ENCODE measurements at places on chromosomes 6 and 20.

GRCh38 chr6:140382355-140382754 lies 1007.9 kb upstream of the CITED2 start:
- no peak for DNase-seq

- no peak for DNase-seq
These were observed 130.0 kb downstream of the FOXC1 start for GRCh38 chr6:1739680-1740079.

DNA sequence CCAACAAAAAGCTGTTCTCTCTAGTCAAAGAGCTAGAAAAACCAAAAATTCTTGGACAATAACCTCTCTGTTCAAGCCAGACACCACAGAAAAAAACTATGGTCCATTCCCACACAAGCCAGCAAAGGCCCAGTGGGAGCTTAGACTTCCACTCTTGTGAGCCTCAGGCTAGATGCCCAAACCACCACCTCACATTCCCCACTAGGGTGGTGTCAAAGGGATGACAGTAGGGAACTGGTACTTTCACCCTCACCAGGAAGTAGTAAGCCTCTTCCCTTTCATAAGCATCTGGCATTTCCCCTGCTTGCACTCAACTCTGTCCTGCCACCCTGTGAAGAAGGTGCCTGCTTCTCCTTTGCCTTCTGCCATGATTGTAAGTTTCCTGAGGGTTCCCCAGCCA lies 58.4 kb upstream of the RNF217 start:
- no peak for DNase-seq

DNA sequence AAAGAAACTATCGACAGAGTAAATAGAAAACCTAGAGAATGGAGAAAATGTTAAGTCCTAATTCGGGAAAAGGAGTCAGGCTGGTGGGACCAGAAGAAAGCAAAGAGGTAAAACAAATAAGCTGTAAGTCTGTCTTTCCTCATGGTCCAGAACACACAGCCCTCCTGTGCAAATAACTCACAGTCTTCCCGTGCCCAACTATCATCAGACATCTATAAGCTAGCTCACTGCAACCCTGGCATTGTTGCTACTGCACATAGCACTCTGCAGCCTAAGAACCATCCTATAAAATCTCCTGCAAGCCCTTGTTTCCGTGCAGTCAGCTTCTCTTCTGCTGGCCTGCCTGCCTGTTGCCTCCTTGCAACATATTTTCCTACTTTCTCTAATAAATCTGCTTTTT lies 17.4 kb downstream of the HLA-DRA start:
- no peak for DNase-seq

DNA sequence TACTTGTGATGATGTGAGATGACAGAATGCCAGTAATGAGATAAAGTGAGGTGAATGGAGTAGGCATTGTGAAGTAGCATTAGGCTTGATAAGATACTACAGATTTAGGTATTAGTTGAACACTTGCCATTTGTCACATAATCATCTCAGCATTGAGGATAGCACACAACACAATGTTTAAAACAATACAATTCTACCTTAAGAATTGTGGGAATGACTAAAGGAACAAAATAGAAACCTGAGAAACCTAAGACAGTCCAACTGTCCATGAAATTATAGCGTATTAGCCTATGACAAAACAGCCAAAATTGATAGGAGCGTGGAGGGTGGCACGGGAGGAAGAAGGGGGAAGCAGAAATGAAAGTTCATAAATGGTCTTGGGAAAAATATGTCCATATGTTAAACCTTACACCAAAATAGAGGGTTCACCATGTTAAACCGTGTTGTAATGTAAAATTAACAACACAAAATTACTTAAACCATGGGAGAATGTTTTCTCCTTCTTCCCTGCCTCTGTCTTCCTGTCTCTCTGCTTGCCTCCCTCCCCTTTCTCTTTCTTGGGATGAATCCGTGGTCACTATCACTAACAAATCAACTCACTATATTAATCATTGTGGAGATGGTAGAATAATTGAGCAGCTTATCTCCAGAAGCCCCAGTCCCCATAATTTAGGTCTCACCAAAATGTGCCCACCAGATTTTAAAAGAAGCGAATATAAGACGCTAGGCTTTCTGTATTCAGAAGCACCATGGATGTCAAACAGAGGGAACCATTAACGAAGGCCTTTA lies 33.0 kb upstream of the HFE start:
- no peak for DNase-seq

DNA sequence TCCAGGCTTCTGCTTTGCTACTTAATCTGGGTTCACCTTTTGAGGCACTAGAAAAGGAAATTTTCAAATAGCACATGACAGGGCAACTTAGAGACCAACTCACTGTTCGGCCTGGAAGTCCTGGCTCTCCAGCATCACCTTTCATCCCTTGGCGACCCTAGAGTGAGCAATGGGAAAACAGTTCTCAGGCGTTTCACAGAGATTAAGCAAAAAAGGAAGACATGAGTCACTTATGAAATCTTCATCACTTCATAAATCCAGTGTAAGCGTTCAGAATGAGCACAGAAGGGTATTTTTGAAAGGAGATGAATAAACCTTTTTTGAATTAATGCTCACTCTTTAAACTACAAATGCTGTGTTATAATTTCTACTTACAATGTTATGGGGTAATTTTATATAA lies 104.0 kb downstream of the COL12A1 start:
- DNase-seq, result peak; percentile 77

DNA sequence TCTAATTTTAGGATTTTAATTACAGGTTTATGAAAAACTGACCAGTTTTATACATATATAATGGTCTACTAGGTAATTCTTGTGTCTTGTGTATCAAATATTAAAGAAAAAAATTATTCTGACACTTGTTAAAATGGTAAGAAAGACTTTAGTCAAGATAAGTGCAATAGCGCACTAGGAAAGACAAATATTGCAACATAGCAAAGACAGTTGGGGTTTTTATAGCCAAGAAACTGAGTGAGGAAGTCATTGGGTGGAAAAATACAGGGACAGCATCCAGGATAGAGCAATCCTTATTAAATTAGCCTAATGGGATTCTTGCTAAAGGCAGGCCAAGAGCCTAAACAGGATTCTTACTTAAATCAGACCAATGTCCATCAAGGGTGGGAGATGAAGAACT lies 71.1 kb downstream of the ROS1 start:
- no peak for DNase-seq

DNA sequence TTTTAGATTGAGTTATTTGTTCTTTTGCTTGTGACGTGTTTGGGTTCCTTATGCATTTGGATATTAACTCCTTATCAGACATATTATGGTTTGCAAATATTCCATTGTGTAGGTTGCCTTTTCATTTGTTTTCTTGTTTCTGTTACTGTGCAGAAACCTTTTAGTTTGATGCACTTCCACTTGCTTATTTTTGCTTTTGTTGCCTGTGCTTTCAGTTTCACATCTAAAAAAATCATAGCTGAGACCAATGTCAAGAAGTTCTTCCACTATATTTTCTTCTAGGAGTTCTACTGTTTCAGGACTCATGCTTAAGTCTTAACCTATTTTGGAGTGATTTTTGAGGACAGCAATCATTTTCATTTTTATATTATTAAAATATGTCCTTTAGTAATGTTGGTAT lies 113.5 kb downstream of the EPM2A start:
- no peak for DNase-seq

DNA sequence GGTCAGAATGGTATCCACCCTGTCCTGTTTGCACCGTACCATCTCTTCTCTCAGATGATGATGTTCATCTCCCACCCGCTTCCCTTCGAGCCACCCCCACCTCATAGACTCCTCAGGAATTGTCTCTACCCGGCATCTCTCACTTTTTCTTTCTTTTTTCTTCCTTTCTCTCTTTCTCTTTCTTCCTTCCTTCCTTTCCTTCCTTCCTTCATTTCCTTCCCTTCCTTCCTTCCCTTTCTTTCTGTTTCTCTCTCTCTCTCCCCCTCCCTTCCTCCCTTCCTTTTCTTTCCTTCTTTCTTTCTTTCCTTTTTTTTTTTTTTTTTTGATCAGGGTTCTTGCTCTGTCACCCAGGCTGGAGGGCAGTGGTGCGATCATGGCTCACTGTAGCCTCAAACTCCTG lies 27.7 kb upstream of the PNPLA1 start:
- no peak for DNase-seq

DNA sequence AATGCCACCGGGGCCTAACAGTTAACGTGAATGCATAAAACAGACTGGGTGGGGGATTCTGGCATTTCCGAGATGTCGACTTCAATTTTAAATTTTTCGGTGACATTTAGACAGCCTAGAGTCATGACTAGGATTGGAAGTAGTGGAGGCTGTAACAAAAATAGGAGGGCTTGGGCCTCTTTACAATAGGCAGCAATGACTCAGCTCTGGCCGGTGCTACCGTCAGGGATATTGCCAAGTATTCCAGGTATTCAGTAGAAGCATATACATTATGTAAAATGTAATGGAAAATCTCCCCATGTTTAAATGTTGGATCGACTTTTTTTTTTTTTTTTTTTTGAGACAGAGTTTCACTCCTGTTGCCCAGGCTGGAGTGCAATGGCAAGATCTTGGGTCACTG lies 136.2 kb upstream of the STMND1 start:
- no peak for DNase-seq

GRCh38 chr6:3568396-3569082 lies 111.7 kb upstream of the SLC22A23 start:
- DNase-seq, result no peak

DNA sequence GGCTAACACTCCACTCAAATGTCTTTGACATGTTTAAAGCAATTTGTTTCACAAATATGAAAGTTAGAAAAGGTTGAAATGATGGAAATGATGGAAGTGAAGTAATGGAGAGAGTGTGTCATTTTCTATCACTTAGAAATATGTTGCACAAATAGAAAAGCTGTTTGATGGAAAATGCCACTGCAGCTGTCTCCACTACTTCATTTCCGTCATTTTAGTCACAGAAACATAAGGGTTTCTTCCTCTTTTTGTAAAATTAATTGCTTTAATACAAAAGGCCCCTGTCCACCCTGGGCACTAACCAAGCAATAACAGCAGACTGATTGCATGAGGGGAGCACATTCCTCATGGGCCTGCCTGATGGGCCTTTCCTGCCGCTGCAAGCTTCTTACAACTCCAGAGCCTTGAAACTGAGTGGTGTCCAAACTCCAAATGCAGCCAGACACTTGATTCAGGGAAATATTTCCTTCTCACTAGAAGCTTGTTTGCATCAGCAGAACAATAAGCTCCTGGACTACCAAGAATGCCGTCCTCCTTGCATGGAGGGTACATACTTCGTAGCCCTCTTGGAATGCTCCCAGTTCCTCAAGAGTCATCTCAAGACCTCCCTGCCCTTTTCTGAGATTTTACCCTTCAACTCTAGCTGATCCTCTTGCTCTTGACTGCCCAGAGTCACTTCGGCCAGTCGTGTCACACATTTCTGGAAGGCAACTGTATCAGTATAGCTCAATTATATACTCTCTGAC lies 36.1 kb downstream of the F13A1 start:
- DNase-seq, result no peak

GRCh38 chr6:42661540-42662153 lies 60.8 kb downstream of the PRPH2 start:
- DNase-seq, result peak; percentile 44

DNA sequence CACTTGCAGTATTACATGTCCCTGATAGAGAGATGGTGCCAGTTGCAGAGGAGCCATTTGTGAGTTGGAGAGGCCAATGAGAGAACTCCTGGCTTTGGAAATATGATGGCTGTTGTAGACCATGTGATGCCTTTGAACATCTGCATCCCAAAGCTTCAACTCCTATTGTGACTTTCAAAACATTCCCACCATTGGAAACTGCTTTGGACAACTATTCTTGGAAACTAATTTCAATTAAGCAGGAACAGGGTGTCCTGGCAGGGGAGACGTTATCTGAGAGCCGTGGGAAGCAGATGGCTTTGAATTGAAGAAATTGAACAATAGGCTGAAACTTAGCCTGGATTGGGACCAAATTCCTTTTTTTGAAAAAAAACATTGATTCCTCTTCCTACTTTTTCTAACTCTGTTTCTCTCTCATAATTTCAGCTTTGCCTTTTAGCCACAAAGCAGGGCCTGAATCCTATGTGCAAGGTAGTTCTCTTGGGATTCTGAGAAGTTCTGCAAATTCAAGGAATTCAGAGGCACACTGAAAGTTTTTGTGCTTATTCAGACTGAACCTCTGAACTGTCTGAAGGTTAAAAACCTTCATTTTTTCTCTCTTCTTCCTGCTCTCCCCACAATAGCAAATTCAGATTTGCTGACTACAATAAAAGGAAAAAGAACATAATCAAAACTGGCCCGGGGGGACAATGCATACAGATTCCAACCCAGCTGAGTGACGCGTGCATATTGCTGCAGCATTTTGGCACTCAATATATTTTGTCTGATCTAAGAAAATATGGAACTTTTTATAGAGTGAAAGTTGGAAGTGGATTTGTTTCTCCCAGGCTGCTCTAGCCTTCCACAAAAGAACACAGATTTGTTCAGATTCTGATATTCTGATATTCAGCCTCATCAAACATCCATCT lies 720.4 kb upstream of the CHD6 start:
- no peak for DNase-seq

DNA sequence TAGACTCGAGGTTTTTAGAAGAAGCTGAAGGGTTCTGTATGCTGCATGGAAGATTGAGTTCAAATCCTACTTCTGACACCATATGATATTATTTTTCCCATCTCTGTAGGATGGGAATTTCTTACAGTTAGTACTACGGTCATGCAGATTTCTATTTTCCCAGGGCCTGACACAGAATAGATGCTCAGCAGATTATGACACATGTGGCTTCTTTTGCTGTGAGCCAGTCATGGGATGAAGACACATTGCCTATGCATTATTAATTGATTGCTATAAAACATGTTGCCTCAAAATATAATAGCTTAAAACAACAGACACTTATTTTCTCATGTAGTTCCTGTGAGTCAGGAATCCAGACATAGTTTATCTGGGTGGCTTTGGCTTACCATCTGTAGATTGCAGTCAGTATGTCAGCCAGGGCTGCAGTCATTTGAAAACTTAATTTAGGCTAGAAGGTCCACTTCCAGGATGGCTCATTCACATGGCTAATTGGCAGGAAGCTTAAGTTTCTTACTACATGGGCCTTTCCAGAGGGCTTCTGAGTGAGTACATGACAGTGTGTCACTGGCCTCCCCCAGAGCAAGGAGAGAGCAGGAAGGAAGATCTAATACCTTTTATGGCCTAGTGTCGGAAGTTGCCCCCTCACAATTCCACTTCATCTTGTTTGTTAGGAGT lies 29.5 kb downstream of the TOP1 start:
- DNase-seq, result peak; percentile 66

- DNase-seq, result no peak
These were observed 72.3 kb upstream of the CCN2 start for GRCh38 chr6:132023490-132023889.

All from GM04504 (cell line).